ENCODE measurements at places on chromosomes 12 and 14. TPM values are rescaled to one million over a fixed set of nuclear protein-coding genes. Genes with fewer than 3 reads are reported as not detected.

DNA sequence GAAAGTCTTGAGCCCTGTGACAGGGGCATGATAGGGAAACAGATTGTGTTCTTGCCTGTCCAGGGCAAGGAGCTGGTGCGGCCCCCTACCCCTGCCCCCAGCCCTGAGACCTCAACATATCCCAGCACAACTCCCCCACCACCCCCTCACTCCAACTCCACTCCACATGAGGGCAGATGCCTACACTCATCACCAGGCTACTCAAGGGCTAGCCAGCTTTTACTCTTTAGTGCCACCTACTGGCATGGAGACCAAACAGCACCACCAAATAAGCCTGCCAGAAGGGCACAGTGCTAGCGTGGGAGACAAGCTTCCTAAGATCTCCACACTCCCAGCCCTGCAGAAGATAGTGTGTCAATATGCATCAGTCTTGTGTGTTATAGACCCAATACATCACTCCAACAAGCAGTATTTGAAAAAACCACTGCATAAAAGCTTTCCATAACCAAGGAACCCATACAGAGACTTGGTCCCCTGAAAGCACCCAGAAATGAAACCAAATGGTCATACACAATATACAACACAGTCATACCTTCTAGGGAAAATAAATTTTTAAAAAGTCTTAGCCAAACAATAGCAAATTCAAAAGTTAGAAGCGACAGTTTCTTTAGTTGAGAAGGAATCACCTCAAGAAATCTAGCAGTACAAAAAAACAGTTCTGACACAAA lies 154.4 kb downstream of the KCNK10 start:
- DNase-seq = no peak

GRCh38 chr14:86237733-86238132 lies 707.8 kb downstream of the FLRT2 start:
- no peak for DNase-seq

DNA sequence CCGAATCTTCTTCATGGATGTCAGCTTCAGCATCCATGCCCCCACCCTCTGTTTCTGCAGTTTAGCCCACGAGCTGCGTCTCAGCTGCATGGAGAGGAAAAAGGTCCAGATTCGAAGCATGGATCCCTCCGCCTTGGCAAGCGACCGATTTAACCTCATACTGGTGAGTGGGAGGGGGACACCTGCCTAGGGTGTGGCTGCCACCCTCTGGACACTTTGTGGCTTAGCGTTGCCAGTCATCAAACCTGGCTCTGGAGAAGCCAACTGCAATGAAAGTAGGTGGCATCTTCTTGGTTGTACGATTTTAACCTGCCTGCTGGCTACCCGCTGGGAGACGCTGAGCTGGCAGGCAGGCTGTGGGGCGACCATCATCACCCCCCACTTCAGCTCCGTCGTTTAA lies 16.7 kb downstream of the DCAF4 start:
- DNase-seq = no peak

GRCh38 chr14:37729218-37729617 lies 133.8 kb downstream of the TTC6 start:
- DNase-seq = no peak

- no peak for DNase-seq
These were observed 2.1 kb downstream of the VRTN start for GRCh38 chr14:74350211-74350927.

- no peak for DNase-seq
These were observed 782 bp upstream of the LGR5 start for GRCh38 chr12:71438670-71439361.

GRCh38 chr14:92348154-92348553 lies 25.2 kb downstream of the SLC24A4 start:
- DNase-seq = no peak

- no peak for DNase-seq
These were observed 263.1 kb upstream of the FOXN3 start for GRCh38 chr14:89680156-89680555.

DNA sequence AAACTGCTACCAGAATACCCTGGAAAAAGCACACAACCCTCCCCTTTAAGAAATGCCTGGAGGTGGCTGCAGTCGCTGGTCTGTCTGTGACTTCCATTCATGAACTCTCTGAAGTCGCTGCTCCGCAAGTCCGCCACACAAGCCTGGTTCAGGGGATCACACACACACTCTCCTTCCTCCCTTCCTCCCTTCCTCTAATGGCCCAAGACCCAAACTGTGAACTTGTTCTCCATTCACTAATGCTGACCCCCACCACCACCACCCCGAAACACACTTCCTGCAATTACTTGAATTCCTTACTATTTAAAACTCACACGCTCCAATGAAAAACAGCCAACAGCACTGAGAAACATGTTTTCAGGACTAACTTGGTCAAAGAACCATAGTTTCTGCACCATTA lies 1.0 kb upstream of the LMO3 start:
- peak; percentile 33 for DNase-seq

- DNase-seq = no peak
These were observed 448.0 kb downstream of the RMST start for GRCh38 chr12:97910559-97910958.

- DNase-seq = no peak
These were observed 105.8 kb downstream of the PRIMA1 start for GRCh38 chr14:93682459-93682858.

GRCh38 chr12:14554281-14555007 lies 13.2 kb downstream of the PLBD1 start:
- peak; percentile 92 for DNase-seq

Gene COCH
- 0.50 TPM for total RNA-seq

Gene TAS2R8
- total RNA-seq = not detected

Gene NANOG
- total RNA-seq = not detected

Gene PSEN1
- 24.1 TPM for total RNA-seq

Gene NFATC4
- 21.7 TPM for total RNA-seq

Gene ANKS1B
- 2.5 TPM for total RNA-seq

Gene TBX3
- total RNA-seq = 16.3 TPM

Gene RAD9B
- 0.62 TPM for total RNA-seq
